DMS153 (cell line): ENCODE measurements at places on chromosomes 2 and 18.

DNA sequence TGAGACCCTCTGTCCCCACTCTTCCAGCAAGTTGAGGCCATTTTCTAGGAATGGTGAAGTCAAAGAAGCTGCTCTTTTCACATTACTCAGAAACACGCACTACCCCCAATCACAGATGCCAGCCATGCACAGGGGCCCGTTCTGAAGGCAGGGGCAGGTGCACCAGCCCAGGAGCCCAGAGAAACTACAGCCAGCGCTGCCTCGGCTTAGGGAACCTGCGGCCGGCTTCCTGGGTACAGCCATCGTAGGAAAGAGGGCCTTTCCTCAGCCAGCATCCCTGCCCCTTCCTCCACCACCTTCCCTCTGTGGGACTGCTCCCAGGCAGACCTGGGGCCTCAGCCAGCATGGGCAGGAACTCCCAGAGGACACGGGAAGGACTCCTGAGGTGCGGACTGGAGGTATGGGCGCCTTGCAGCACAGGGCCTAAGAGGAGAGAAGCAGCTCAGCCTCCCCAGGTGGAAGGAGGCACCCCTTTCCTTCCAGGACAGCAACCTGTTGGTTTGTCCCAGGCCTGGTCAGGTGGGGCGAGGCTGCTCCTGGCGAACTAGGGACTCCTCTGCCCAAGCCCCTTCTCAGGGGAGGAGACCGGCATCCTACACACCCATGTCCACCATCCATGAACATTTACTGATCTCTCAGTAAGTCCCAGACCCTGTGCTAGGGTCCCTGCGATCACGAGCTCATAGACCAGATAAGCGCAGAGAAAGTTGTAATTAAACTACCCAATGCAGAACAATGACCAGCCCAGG is 99.0 kb upstream of the ID2 start:
- DNase-seq, result no peak

DNA sequence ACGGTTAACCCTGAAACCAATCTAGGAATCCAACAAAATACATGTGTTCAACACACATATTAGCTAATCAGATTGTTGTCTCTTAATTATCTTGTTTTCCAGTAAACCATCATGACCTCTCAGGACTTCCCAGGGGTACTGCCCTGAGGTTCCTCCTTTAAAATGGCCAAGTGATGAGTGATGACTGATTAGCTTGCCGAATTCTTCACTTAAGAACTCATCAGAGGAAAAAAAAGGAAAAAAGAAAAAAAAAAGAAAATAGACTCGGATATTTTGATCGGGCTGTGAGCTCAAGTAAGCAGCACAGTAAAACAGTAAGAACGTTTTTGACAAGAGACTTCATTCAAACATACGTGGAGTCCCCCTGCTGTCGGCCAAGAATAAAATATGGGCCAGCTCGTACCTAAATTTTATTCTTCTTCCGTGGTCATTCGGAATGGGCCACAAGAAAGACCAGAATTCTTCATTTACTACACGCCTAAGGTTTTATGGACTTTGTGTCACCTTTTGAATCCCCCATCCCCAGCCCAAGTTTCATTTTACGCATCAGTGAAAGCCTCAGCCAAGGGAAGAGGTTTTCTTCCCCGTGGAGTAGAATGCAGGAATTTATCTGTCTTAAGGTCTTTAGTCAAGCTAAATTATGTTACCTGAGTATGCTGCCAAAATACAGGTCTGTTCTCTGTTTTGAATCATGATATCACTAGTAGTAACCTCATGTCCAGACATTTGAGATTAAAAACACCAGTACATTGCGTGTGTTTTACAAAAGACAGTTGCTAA is 40.5 kb downstream of the COLEC12 start:
- DNase-seq, result no peak

DNA sequence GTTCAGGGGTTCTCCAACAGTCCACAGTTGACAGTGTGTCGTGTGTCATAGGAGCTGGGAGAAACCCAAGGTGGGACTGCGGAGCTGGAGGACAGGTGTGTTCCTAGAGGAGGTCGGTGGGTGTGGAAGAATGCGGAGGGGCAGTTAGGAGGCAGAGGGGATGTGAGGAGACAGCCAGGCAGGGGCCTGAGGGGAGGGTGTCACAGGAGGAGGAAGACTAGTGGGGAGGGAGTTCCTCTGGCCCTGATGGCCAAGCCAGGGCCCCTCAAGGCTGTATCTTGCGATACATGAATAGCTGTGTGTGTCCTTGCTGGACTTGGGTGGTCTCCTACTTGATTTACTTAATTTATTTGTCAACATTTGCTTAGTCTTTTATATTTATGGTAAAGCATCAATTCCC is 519.6 kb upstream of the HS6ST1 start:
- DNase-seq, result no peak

GRCh38 chr2:98514879-98515249 is 70.2 kb downstream of the INPP4A start:
- DNase-seq, result no peak

GRCh38 chr2:40458271-40458794 is 6.4 kb upstream of the SLC8A1 start:
- no peak for DNase-seq

DNA sequence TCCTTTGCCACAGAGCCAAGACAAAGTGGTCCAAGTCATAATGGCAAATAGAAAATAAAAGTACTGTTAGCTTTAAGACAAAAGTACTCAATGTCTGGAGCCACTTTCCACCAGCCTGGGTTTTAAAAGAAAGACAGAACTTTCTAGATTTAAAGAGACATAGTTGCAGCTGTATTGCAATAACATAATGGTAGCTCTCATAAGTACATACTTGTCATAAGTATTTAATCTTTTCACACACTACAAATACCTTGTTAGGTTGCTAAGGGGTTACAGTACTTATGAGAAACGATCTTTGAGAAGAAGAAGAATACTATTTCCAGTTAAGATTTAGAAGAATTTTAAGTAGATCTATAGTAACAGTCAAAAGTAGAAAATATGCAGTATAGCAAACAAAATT is 28.9 kb upstream of the AQP4 start:
- DNase-seq, result no peak

DNA sequence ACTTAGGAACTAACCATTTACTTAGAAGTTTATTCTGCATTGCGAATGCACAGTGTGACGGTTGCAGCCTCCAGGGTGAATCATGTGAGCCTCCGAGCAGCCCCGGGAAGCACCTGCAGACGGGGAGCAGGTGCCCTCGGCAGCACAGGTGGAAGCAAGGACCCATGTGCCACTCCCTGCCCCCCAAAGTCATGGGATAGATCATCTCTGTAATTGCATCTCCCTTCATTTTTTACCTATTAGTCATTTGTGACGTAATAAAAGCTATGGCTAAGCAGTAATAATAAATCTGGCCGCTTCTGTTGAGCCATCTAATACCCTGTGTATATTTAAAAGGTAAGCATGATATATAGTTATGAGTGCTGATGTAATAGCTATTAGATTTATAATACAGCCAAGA is 97.2 kb downstream of the PTGR3 start:
- no peak for DNase-seq

- DNase-seq, result no peak
Observed at GRCh38 chr2:52054824-52055223, 1022.9 kb upstream of the NRXN1 start.

- no peak for DNase-seq
Observed at GRCh38 chr2:186919296-186919695, 70.3 kb upstream of the ZSWIM2 start.

GRCh38 chr2:238571661-238572372 is 145.1 kb downstream of the ASB1 start:
- DNase-seq, result no peak

DNA sequence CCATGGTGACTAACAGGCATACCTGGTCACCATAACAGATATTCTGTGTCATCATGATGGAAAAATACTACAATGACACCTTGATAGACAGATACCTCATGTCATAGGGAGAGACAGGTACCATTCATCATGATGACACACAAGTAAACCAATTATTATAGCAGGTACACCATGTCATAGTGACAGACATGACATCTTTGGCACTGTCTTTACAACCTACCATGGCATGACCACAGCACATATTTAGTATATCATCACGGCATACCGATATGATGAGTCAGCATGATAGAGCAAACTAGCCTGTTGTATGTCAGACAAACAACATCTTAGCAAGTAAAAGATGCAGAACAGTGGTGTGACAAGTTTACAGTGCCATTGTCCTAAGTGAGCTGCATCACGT is 101.3 kb upstream of the KLHL29 start:
- DNase-seq, result no peak

GRCh38 chr2:16271231-16271896 is 331.0 kb downstream of the MYCN start:
- DNase-seq, result no peak

- peak; percentile 12 for DNase-seq
Observed at GRCh38 chr2:144694456-144694855, 174.5 kb upstream of the ZEB2 start.

DNA sequence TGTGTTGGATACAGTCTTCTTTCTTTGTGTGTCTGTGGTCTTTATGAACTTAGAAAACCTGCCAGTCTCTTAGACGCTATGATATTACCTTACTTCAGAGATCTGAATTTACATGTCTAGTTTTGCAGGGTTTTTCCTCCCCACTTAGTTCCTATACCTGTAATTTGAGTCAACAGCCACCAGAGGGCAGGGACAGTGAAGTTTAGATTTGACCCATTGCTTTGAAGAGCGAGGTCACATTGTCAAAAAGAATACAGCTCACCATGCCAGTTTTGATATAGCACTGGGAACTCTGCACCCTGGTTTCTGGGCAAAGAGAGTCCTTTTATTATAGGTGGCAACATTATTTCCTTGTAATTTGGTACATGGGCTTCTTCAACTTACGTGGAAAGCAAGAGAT is 102.3 kb downstream of the MAPK4 start:
- DNase-seq, result no peak

DNA sequence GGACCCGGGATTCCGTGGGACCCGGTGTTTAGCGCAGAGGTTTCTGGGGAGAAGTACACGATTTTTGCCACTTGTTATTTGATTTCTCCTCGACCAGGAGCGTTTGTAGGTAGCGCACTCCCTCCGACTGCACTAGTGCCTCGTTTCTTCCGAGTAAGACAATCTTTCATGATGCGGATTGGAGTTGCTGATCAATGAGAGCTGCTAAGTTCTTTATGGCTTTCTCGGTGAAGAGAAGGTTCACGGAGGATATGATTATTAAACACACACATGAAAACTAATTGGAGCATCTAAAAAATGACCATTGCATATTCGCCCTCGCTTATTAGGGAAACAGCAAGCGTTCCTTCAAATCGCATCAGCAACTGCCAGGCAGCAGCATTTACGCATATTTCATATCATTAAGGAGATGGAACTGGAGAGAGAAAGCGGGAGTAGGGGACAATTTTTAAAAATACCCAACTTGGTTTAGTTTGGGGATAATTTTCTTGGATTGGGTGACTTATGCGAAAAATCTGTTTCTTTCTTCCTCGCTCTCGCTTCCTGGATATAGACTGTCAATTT is 616 bp downstream of the EML6 start:
- DNase-seq, result no peak

- no peak for DNase-seq
Observed at GRCh38 chr18:830315-830901, 18.4 kb upstream of the YES1 start.

DNA sequence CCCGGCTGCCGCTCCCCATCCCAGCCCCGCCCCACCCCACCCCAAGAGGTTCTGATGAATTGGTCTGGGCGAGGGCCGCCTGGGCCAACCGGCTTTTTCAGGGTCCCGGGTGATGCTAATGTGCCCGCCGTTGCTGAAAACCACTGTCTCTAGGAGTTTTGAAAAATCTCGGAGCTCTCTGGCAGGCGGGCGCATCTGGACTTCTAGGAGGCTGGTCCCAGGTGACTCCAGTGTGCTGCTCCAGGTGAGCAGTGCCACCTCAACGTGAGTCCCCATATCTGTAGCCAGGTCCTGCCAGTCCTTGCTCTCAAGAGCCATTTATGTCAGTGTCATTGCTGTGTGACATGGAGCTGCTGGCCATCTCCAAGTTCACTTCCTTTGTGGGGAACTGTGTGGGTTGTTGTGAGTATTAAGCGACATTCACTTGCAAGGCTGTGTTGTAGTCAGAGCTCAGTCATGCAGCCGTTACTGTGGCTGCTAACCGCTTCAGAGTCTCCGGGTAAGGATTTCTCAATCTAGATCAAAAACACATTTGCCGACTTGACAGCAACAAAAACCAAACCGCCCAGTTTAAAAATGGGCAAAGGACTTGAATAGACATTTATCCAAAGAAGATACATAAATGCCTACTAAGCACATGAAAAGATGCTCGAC is at the start of gene RFX8:
RFX8 (minus strand) TSS at position 382 of the 654 bp plus-strand sequence. CDS start 8,264 bp downstream, outside the sequence.
- DNase-seq, result no peak

DNA sequence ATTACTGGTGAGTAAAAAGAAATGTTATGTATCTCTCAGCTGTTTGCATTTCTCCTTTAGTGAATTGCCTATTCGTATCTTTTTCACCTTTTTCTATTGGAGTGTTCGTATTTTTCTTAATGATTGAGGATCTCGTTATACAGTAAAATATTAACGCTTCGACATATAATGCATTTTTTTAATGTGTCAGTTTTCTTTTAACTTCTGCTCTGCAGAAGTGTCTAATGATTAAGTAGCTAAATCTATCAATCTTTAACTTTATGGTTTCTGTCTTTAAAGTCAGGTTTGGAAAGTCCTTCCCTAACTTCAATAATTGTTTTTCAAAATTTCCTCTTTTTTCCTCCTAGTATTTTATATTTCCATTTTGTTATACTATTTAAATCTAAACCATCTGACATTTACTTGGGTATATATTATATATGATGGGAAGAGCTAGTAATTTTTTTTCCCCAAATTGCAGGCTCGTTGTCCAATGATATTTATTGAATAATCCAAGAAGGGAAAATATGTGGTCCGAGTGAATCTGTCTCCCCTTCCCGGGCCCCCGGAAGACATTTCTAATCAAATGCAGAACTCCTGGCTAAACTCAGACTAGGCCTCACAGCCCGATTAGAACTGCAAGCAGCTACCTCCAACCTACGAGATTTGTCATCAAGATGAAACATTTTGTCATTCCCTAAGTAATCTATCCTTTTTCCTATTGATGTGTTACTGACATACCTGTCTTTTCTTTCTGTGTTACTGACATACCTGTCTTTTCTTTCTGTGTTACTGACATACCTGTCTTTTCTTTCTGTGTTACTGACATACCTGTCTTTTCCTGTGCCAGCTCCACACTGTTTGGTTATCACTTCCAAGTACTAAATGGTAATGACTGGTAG is 17.2 kb downstream of the PCBP1 start:
- DNase-seq, result no peak

- peak; percentile 7 for DNase-seq
Observed at GRCh38 chr2:40095000-40095399, 315.9 kb upstream of the THUMPD2 start.
